ENCODE measurements at places on chromosomes 4 and X.

DNA sequence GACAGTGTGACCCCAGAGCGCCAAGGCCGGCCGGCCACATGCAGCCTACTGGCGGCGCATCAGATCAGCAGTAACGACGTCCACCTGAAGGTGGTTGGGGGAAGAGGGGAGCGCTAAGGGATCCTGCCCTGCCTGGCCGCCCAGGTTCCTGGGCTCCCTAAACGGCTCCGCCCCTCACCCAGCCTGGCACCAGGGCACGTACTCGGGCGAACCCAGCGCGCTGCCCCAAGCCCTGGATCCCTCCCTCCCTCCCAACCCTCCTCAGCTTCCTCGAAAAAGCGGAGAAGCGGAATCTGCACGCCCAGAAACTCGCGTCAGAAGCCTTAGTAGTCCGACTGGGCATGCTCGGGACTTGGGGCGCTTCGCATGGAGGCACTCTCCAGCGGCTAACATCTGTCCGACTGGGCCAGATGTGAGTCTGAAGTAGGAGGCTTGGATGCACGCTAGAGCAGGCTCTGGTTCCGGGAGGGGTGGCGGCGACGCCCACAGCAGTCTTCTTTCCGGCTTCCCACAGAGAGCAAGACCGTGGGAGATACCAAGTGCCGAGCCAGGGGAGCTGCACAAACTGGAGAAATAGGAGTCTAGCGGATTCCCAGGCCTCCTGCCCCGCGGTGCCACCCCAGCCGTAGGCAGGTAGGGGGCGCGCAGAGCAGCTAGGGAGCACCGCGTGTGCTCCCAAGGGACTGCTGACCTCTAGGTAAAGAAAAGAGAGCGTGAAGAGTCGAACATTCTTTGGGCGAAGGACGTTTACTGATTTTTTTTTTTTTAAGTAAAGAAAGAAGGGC is 114.3 kb upstream of the TEX13C start:
- DNase-seq, result peak; percentile 71

DNA sequence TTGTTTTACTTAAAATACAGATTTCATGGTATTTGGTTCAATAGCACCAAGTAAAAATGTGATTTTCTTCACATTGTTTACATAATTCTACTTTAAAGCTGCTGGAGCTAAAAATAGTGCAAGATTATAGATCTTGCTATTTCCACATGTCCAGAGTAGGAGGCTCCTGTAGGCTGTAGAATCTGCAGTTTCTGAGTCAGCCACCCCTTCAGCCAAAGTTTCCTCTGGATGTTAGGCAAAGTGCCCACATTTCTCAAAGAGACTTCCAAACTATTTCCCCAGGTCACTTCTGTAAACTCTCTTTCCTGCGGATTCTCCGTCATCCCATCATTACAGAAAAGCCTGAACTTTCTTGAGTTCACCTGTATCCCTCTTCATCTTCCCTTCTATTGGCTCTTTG is 342.5 kb upstream of the FSTL5 start:
- DNase-seq, result no peak

DNA sequence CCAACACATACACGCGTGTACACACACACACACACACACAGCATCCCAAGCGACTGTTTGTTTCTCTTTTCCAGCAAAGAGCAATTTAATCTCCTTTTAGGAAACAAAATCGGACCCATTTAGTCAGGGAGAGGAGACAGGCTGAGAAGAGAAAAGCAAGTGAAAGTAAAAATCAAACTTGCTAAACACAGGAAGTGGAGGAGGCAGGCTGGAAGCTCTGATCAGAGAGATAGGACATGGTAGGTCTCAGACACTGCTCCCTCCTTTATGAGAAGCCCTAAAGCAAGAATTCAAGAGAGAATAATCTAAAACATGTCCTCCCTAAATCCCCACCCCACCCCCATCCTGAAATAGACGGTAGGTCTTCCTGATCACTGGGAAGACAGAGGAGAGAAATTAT is 62.3 kb downstream of the GPC3 start:
- DNase-seq, result no peak

- DNase-seq, result no peak
Measured at GRCh38 chr4:36322921-36323354, 41.5 kb downstream of the DTHD1 start.

- no peak for DNase-seq
Measured at GRCh38 chrX:46754586-46755061, 4.3 kb downstream of the SLC9A7 start.

DNA sequence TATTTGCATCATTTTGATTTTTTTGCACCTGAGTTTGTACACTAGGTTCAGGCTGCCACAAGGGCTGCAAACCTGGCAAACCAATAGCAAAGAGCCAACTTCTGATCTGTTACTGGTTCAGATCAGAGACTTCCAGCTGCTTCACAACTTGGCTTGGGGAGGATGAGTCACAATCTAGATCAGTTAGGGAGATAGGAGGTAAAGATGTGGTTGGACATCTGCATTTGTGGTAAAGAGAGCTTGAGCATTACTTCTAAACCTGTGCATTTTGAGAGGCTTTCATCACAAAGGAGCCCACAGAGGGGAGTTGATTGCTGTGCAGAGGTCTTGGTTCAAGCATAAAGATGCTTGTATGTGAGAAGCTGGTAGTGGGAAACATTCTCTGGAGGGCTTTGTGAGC is 34.5 kb downstream of the LINC00632 start:
- no peak for DNase-seq

DNA sequence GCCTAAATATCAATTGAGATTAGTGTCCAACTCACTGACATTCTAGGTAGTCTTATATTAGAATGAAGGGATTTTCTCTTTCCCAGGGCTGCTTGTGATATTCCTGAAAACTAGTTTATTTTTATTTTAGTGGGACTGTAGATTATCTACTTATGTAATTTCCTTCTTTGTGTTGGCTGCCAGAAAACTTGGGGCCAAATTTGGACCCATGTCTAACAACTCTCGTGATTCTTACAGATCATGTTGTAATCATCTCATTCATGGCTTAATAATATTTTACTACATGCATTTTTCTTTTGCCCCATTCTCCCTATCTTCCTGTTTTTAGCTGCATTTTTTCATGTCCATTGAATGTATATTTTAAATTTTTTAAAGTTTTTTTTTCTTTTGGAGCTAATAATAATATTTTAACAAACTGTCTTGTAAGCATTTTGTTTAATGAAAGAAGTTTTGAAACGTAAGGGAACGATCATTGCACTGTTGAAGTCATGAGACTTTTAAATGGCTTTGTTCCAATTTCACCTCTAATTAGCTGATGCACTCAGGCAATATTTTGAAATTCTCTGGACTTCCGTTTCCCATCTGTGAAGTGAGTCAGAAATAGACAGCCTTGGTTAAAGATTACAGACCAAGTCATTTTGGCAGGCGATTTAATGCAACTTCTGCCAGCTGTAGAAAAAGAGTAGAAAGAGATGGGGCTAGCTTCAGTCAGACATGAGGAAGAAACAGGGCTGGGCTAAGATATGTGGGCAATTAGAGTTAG is 14.3 kb upstream of the TDO2 start:
- DNase-seq, result no peak

DNA sequence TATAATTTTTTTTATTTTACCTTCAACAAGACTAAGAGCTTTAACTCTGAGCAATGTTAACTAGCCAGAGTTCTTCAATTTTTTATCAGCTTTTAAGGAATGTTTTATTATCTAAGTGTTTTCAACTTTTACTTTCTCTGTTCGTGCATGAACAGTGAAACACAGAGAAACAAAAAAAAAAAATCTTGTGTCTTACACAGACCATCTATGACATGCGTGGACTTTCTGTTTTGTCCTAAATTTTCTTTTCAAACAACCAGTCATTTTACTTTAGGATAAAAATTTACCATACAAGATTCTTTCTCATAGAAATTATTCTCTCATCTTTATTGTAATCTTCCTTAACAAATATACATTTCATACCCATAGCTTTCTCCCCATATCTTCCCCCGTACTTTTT is 731.9 kb upstream of the PCDH10 start:
- no peak for DNase-seq

DNA sequence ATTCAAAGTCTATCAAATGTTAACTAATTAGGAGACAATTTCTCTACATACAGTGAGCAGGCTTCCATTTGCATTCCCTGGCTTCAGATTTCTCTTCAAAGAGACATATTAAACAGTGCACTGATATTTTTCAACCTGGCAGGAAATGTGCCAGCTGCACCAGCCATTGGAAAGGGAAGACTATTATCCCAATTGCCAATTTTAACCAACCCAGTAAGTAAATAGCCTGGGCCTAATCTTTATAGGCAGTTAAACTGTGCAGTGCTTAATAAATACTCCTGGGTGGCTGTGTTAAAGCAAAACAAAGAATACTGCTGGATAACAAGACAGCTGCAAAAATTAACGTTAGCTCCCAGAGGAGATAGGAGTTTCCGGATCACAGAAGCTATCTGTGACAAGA is 111.9 kb upstream of the GALNT7 start:
- no peak for DNase-seq

DNA sequence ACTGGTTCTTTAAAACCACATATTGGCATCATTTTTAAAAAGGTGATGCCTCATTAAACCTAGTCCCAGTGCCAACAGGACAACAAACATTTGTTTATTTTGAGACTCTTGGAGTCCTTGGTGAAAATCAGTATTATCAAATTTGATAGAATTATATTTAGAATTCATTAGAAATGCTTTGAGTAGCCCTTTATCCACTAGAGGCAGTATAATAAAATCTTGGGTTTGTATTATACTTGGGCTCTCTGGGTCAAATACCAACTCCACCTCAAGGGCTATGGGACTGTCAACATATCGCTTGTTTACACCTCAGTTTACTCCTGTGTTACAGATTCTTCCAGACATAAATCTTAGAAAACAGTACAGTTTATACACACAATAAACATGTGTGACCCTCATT is 335.7 kb upstream of the FSTL5 start:
- no peak for DNase-seq

GRCh38 chr4:121654738-121655137 is 42.0 kb downstream of the ANXA5 start:
- DNase-seq, result no peak

GRCh38 chr4:15143551-15143950 is 141.3 kb downstream of the CPEB2 start:
- DNase-seq, result no peak

- DNase-seq, result no peak
Measured at GRCh38 chr4:181548873-181549575, 694.2 kb upstream of the TENM3 start.

GRCh38 chr4:169160825-169161224 is 109.9 kb downstream of the SH3RF1 start:
- DNase-seq, result no peak

DNA sequence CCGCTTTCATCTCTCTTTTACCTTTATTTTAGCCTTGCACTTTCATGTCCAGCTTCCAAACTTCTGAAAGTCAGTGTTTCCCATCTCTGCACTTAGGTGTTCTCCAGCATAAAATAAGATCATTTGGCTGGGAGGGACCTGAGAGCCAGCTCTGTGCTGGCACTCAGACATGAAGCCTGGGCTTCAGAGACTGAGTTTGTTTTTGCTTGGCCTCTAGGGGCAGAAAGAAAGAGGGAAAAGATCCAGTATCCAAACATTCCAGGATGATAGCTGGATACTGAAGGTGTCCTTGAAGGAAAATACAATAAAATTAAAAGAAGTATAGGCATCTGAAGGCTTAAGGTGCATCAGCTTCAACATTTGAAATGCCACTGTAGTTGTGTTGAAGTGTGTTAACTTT is 202.4 kb upstream of the ZIC3 start:
- no peak for DNase-seq

DNA sequence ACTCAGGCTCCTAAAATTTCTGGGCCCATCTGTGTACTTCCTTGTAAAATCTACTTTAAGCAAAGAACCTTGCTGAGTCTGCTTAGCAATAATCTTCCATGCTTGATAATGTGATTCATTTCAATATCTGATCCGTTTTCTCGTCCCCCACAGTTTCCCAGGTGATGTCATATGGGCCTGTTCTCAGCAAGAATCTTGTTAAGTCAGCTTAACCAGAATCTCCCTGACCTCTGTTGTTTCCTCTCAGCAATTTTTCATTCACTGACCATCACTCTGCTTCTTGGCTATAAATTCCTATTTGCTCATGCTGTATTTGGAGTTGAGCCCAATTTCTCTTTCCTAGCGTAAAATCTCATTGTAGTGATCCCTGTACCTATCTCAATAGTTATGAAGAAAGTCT is 13.9 kb downstream of the CSN2 start:
- DNase-seq, result no peak

DNA sequence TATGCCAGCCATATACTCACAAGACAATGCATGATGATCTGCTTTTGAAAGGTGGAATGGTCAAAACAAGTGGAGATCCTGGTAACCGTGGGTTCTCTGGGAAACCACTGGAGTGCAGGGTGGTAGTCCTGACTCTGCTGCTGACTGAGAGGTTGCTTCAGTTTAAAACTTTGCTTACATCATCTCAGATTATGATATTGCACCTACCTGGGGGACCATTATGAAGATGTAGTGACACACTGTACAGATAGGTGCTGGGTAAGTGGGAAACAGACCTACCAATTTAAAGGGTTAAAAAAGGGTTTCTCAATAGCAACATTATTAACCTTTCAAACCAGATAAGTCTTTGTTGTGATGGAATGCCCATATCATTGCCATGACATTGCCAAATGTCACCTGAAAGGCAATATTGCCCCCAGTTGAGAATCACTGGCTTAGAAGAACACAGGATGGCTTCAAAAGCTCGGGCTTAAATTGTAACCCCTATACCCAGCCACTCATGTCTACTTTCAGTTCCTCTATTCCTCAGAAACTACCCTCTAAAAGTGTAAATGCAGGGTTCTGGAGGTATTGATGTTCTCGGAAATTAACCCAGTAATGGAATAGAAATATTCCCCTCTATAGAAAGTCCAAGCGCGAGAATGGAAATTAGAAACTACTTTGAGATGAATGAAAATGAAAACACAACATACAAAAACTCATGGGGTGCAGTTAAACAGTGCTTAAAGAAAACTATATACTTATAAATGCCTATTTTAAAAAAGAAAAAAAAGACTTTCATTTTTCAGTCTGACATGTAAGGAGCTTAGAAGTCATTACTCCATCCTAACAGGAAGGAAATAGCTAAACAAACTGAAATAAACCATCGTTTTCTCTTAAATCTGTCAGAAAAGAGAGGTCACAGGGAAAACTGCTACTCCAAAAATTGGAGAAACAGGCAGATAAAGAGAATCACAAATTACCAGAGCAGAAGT is 65.8 kb downstream of the ARHGEF6 start:
- no peak for DNase-seq

DNA sequence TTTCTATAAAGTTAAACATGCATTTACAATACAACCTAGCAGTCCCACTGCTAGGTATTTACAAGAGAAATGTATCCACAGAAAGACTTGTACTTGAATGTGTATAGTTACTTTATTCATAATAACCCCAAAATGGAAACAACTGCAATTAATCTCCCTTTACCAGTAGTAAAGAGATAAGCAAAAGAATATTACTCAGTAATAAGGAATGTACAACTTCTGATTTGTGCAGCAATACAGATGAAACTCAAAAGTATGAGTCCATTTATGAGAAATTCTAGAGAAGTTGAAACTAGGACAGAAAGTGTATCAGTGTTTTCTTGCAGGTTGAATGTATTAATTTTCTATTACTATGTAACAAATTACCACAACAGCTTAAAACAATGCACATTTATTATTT is 15.2 kb downstream of the USP53 start:
- DNase-seq, result no peak
